ENCODE measurements at places on chromosomes 12 and 14.

DNA sequence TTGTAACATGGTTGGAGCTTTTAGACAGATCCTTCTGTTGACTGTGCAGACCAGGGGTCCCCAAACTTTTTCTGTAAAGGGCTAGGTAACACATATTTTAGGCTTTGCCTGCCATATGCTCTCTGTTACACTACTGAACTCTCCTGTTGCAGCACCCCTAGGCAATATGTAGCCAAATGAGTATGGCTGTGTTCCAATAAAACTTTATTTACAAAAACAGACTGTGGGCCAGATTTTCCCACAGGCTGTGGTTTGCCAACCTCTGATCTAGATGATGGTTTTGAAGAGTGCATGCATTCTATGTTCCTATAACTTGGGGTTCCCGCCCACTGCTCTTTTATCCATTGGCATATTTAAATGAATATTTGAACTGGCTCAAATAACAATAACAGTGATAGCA, 180.3 kb upstream of the VASH1 start:
- no peak for DNase-seq

GRCh38 chr12:107903341-107904061, 129.0 kb downstream of the ASCL4 start:
- DNase-seq, result no peak

DNA sequence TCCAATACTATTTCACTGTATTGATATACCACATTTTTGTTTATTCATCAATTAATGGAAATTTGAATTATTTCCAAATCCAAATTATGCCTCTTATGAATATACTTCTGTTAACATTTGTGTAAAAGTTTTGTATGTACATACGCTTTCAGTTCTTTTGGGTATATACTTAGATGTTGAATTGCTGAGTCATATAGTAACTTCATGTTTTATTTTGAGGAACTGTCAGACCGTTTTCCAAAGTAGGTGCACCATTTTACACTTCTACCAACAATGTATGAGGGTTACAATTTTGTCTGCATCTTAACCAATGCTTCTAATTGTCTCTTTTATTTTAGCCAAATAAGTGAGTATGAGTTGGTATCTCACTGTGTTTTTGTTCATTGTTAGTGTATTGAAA, 10.2 kb upstream of the CCER1 start:
- DNase-seq, result no peak

GRCh38 chr14:94573475-94574277, 7.5 kb upstream of the SERPINA5 start:
- DNase-seq, result no peak

DNA sequence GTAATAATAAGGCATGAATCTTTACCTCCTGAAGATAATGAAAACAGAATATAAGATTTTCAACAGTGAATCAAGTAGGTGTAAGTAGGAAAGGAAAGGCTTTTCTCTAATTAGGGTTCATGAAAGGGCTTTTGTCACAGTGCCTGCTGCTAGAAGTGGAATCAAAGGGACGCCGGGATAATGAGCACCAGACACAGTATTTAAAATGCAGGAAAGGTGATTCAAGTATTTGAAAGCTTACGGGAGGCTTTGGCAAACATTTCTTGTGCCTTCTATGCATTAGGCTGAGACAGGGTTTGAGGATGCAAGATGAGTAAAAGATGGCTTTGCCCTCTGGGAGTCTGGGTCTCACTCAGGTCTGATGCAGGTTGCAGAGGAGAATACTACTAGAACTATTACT, 70.5 kb upstream of the ANO4 start:
- no peak for DNase-seq

DNA sequence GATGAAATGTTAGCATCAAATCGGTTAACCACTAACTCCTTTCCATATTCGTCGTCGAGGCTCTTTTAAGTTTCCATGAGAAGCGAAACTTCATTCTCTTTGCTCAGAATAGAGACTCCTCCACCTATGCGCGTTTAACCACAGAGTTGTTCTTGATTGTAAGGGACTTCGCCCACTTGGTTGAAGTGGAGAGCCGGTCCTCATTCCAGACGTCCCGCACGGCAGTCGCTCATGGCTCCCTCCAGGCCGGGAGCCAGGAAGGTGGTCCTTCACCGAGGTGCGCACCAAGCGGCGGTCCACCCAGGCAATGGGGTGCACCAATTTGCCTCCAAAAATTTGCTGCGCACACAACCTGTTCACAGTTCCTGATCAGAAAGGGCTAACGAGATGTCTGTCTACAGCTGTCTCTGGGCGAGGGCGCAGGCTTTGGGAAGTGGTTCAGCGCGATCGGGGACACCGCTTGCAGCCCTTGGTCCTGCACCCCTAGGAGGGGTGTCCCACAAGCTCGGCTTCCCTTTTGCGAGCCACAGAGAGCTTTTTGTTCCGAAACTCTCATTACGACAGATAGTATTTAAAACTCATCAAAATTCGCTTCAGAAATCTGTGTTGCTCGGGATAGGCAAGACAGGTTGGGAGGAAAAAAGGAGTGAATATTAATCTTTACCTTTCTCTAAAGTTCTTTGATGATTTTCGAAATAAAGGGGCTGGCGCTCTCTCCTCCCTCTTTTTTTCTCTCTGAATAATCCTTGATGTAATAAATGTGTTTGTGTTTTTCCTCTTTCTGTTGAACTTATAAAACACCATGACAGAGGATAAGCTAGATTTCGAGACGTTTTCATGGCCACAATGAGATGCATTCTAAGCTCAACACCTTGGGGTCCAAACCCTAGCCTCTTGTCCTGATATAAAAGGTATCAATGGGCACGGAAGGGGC, 6.4 kb upstream of the ALX1 start:
- DNase-seq, result no peak

- no peak for DNase-seq
These were observed 133.8 kb downstream of the BCAT1 start for GRCh38 chr12:24815114-24815423.

DNA sequence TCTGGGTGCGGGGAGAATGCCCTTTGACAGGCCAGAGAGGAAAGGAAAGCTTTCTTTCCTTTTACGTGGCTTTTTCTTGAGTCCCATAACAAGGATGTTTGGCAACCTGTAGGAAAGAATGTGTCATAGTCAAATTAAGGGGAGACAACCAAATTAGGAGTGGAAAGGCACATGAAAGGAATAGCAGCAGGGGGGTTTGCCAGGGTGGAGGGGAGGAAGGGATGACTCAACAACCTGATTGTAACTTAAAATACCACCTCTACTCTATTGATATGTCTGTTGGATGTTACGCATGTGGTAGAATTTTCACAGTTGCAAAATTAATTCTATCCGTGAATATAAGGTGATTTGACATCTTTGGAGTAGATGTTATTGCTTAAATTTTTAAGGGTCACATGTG, 28.5 kb upstream of the MYBPC1 start:
- DNase-seq, result no peak

DNA sequence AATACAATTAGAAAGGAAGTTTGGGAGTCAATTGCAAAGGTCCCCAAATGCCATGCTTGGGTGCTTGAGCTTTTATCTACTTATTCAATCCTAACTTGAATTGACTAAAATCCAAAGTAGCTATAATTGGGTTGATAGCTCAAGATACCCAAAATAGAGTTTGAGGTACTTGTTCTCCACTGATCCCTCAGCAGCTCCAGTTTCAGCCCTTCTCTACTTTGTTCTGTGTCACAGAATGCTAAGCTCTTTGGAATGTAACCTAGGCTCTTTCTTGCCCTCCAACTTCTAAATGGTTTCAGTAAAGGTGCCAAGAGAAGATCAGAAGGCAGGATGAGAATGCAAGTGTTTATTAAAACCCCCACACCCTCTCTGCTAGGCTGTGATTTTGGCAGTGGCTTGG, 251.4 kb upstream of the CLEC14A start:
- no peak for DNase-seq

DNA sequence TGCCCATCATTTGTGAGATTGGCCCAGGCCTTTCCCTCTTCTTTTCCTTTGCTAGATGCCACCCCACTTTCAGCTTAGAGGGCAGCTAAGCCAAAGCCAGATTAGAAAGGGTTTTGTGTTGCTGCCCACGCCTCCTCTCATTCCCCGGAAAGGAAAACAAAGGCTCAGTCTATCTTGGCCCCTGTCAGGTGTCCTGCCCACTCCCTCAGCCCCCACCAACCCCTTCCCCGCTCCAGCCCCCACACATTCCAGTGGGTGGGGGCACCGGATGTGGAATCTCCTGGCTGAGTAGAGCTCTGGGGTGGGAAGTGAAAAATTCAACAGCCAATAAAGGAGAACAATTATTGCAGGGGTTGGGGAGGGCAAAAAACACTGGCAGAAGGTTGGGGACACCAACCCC, 2.2 kb downstream of the BLOC1S1 start:
- DNase-seq, result no peak
